ENCODE measurements at places on chromosomes 4 and X.
A peak's percentile ranks its signal among the peaks of the same experiment; 100 is the strongest.

DNA sequence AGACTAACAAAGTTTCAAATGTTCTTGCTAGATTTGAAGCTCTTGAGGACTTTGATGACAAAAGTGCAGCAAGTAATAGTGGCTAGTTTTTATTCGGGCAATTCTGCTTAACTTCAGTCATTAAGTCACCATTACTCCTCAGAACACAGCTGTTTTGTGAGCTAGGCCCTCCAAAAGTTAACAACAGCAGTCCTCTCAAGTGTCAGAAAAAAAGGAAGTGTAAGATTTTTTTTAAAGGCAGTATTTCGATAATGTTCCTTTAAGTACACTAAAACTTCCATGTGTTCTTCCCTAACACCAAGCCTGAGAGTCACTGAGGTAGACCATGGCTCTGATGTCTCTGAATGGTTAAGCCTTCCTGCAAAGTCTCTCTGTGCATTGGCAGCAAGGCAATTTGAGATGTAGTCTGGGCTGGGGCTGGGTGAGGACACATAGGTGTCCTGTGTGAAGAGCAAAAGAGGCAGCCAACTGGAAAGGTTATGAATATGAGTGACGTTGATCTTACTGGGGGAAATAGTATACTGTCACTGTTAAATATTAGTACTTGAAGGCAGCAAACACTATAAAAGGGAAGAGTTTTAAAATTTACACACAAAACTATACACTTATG, 174.0 kb upstream of the MAP3K15 start:
- no peak for DNase-seq

- DNase-seq = no peak
Observed at GRCh38 chr4:183788308-183788905, 116.7 kb upstream of the STOX2 start.

- DNase-seq = no peak
Observed at GRCh38 chr4:74625981-74626380, 168.3 kb downstream of the BTC start.

GRCh38 chr4:150229520-150229919, 151.3 kb downstream of the DCLK2 start:
- peak; percentile 71 for DNase-seq

- no peak for DNase-seq
Observed at GRCh38 chrX:43581167-43581566, 74.9 kb upstream of the MAOA start.

GRCh38 chr4:102825261-102826091, 1.9 kb downstream of the UBE2D3 start:
- peak; percentile 72 for DNase-seq

- DNase-seq = no peak
Observed at GRCh38 chrX:70444946-70445656, 466 bp downstream of the DLG3 start.

DNA sequence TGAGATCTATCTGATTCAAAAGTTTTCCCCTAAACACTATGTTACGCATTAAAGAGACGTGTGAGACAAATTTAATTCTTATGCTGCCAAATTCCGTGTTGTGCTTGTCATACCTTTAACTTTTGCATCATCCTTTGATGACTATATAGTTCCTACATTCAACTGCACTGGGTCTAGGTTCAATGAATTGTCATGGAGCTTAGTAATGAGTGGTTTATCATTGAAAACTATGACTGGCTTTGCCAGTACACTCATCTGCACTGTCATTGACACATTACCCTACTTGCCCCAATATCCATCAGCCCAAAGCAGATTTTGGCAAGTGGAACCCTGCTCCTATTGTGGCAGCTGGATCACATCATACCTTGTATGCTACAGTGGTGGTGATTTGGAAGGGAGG, 882.9 kb upstream of the SLIT2 start:
- DNase-seq = no peak
